Nephron progenitor cell (in vitro differentiated cells): ENCODE measurements at places on chromosomes 1 and 21.

DNA sequence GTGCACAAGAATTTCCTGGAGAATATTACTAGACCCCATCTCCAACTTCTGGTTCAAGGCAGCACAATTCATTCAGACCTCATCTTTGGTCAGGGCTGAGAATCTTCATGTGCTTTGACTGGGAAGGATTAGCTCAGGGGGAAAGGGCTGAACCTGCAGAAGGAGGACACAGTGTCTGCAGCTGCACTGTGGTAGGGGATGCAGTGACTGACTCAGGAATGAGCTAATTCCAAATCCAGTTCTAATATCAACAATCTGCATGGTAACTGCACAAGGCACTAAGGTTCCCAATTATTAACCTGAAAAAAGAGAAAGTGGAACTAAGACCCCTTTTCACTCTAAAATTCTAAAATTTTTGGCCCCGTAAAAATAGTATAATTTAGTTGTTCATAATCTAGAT is 31.6 kb downstream of the TTLL7 start:
- DNase-seq: no peak

GRCh38 chr21:23217597-23217996 is 2219.4 kb downstream of the NCAM2 start:
- no peak for DNase-seq

GRCh38 chr21:45292399-45293219 is 4.9 kb upstream of the POFUT2 start:
- peak; percentile 89 for DNase-seq

DNA sequence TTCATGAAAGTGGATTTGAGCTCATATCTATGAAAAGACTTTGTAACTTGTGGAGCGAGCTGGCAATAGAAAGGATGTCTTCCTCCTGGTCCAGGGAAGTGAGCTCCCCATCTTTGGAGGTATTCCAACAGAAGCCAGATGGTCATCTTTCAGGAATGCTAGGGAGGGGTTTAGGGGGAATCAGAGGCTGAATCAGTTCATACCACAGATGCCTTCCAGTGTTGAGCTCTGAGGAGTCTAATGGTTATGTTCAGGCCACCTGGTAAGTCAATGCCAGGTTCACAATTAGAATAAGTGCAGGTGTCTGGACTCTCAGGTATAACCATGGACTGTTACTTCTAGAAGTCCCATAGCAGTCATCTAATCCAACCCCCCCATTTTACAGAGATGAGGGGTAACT is 119.1 kb downstream of the ACTL8 start:
- DNase-seq: no peak

DNA sequence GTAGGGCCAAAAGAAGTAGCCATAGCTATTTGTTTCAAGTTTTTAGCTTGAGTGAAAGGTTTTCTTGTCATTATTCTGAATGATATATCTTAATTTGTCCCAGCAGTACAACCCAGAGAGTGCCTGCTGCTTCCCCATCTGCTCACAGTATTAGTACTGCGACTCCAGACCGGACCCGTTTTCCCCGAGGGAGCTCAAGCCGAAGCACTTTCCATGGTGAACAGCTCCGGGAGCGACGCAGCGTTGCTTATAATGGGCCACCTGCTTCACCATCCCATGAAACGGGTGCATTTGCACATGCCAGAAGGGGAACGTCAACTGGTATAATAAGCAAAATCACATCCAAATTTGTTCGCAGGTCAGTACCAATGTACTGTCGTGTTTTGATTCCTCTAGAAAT is 37.2 kb upstream of the C1orf115 start:
- no peak for DNase-seq

DNA sequence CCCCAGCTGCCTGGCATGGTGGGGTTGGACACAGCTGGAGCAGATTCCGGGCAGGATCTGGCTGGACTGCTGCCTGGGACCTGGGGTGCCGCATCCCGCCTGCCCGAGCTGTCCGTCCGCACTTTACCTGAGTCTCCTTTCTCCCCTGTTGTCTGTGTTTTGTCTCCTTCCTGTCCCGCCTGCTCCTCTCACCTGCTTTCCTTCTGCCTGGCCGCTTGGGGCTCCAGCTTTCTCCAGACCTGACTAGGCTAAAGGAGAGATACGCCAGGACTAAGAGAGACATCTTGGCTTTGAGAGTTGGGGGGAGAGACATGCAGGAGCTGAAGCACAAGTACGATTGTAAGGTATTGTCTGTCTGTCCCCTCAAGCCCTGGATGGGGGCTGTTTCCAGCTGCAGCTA is 73.3 kb downstream of the ARHGEF10L start:
- DNase-seq: no peak

DNA sequence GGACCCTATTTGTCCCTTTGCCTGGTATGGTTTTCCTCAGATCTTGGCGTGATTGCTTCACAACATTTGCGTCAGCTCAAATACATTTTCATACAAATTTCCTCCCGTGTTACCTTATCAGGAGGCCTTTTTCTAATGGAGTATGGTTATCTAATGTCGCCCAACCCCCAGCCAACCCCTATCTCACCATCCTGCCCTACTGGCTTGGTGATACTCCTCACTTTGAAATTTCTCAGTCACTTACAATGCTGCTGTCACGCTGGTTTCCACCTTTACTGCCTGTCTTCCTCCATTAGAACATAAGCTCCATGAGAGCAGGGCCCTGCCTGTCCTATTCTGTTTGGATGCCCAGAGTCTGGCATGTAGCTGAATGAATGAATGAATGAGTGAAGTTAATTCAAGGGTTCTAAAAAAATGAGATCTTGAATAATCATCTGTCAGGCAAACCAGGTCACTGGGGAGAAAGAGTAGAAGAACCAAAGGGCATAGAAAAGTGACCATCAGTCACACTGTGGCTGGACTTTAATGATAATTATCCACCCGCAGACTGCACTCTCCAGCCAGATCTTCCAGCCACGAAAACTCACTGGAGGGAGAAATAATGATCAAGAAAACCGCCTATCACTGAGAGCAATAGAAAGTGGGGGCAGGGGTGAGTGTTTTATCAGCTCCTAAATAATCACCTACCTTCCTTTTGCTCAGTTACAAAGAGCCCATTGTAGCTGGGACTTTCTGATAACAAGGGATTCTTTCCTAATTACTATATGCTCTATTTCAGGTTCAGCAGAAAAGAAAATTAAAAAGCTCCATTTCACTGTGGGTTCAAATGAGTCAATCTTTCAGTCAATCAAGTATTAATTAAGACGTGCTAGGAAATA is 21.3 kb downstream of the KIAA0040 start:
- DNase-seq: no peak

DNA sequence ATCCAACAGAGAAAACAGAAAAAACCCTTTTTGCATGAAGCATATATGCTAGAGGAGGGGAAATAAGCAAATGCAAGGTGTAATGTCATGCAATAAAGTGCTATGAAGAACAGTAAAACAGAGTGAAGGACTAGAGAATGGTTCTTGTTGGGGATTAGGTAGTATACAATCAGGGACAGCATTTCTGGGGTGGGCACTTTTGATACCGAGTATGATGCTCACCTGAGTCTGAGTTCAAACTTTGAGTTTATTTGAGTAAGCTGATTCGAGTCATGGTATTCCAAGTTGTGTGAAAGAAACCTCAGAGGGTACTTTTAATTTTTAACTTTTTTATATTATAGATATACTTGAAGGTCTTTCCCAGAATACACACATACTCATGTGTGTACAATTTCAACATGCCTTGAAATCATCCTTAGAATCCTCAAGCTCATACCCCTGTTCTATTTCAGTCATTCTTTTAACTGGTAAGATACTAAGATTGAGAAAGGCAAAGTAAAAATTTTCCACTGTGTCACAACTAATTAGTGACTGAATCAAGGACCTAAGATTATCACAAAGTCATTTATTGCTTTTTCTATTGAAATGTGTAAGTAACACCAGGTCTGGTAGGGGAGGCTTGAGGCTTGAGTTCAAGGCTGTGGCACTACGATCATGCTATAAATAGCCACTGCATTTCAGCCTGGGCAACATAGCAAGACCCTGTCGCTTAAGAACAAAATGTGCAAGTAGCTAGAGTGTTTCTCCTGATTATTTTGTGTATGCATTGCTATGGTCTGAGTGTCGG is 12.1 kb downstream of the LRRC8B start:
- DNase-seq: no peak

GRCh38 chr1:90945287-90945686 is 76.5 kb downstream of the ZNF644 start:
- DNase-seq: no peak

GRCh38 chr1:95117207-95118066 is at the start of gene TLCD4:
Gene TLCD4 (plus strand): TSS chr1:95117355. CDS start chr1:95143902, 26,547 bp downstream.
- peak; percentile 82 for DNase-seq

- no peak for DNase-seq
These were observed 121.2 kb downstream of the LTN1 start for GRCh38 chr21:28871388-28872010.

- DNase-seq: no peak
These were observed 16.3 kb downstream of the RPS6KC1 start for GRCh38 chr1:213067352-213067751.

GRCh38 chr1:182615468-182616129 is 11.4 kb upstream of the RGS16 start:
- no peak for DNase-seq
